ENCODE measurements at places on chromosomes 7 and 10. TPM values are rescaled to one million over a fixed set of nuclear protein-coding genes. Genes with fewer than 3 reads are reported as not detected.

DNA sequence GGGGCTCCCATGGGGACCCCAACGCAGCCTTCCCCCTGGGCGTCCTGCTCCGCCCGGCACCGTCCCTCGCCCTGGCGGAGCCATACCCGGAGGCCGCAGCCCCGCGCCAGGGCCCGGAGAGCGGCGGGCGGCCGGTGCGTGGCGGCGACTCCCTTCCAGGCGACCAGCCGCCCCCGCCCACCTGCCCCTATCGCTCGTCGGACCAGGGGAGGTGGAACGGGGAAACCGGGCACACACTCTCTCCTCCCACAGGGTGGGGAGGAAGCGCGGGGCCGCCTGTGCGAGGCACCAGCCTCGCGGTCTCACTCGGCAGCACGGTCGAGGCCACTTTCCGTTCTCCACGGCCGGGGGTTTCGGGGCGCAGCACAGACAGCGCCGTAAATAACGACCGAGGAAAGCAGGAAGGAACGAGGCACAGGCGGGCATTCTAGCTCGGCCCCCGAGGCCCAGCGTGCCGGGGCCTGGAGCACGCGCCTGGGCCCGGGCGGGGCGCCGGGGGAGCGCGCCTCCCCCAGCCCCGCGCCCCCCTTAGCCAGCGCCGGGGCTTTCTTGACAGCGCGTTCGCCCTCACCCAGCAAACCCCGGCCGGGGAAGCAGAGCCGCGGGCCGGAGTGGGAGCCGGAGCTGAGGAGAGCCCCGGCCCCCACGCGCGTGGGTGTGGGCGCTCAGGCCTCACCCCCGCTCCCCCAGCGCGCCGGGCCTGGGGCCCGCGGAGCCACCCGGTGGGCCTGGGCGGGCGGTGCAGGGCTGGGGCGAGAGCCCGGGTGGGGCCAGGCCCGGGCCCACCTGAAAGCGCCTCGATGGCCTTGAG is 936 bp downstream of the IGF2BP3 start:
- DNase-seq: no peak

The CALU gene
- 17.4 TPM for total RNA-seq

The OR6B1 gene
- not detected for total RNA-seq

DNA sequence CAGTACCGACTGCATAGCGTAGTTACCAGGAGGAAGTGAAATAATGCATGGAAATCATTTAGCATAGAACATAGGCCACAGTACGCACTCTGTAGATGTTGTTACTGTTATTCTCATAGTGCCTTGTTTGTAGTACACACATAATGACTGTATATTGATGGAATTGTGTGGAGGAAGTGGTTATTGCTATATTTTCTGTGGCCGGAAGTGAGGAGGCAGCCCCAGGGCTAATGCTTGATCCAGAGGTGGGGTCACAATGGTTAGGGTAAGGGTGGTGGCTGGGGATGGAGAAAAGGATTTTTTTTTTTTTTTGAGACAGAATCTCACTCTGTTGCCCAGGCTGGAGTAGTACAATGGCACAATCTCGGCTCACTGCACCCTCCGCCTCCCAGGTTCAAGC is 4.5 kb upstream of the MGAM start:
- no peak for DNase-seq

The COL13A1 gene
- not detected for total RNA-seq

DNA sequence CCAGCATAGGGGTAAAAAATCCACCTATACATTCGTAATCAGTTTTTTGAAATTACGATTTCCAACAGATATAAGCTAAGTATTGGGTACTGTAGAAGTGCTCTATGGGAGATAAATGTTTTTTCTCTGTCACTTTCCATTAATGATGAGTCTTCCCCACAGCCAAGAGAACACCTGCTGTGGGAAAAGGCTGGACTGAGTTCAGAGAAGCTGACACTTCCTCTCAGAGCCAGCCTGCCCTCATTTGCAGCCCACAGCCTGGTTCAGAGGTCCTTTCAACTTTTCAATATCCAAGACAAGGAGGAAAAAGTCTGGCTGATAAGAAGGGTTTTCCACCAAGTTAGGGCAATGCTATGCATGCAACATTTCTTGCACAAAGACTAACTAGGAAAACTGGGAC is 64.5 kb upstream of the DNAJB12 start:
- DNase-seq: no peak

GRCh38 chr10:101388676-101389276 is 34.8 kb downstream of the BTRC start:
- no peak for DNase-seq

DNA sequence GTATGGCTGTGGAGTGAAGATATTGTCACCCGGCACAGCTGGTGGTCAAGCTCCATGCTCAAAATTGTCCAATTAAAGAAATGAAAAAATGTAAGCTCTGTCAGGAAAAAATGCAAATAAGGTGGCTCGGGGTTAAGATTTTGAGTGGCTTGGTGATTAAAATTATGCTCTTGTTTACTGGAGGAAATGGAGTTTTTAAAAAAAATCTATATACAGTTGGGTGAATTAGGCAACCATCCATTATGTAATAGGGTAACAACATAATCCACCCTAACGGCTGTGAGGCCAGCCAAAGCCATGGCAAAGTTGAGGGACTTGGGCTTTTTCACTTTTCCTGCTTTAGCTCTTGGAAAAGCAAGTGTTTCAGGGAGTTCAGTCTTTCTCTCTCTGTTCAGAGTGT is 260.8 kb upstream of the HABP2 start:
- no peak for DNase-seq

All from naive thymus-derived CD8-positive, alpha-beta T cell (primary cell).